Uterine smooth muscle cell (primary cell): ENCODE measurements at places on chromosomes 6 and 20. TPM values are rescaled to one million over a fixed set of nuclear protein-coding genes. Genes with fewer than 3 reads are reported as not detected.

The SLC35F1 gene
- total RNA-seq, result 0.12 TPM in 1 of 2 replicates, not detected in the other

The TRAPPC3L gene
- not detected in 2 replicates for total RNA-seq

The KIF25 gene
- not detected in 2 replicates for total RNA-seq

The BPIFB4 gene
- total RNA-seq, result not detected in 2 replicates

The NRSN1 gene
- total RNA-seq, result not detected in 2 replicates

The SLC17A2 gene
- not detected in 2 replicates for total RNA-seq

The SCAF8 gene
- 32.0 and 35.4 TPM in 2 replicates for total RNA-seq

The GGTLC1 gene
- total RNA-seq, result not detected in 2 replicates
